ENCODE measurements at places on chromosomes 13 and 19.

DNA sequence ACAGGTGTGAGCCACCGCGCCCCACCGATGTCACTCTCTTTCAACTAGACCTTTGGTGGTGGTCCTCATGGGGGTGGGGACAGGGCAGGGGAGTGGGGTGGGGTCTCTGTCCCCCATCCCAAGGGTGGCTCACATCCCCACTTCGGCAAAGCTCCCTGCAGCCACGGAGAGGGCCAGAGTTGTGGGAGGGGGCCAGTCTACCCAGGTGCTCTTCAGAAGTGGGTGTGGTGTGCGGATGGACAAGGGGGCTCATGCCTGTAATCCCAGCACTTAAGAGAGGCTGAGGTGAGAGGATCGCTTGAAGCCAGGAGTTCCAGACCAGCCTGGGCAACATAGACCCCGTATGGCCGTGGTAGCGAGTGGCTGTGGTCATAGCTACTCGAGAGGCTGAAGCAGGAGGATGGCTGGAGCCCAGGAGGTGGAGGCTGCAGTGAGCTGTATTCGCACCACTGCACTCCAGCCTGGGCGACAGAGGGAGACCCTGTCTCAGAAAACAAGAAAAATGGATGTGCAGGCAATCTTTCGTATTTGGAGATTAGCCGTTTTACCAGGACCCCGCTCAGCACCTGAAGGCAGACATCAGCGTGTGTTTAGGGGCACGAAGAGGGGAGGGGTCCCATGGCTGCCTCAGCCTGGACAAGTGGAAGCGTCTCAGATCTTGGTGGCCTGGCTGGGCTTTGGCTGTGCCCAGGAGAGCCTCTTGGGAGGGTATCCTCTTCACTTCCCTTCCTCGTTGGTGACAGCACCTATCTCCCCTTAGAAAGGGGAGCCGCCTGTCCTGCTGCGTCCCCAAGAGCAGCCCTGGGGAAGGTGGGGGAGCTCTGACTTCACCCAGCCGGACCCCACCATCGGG is 846 bp downstream of the TGFBR3L start:
- no peak for DNase-seq

- no peak for DNase-seq
These were observed 29.7 kb downstream of the LATS2 start for GRCh38 chr13:21031594-21032275.

- no peak for DNase-seq
These were observed 4.8 kb upstream of the MYH14 start for GRCh38 chr19:50198431-50199258.

GRCh38 chr19:41324921-41325639 is 15.1 kb downstream of the CCDC97 start:
- no peak for DNase-seq

GRCh38 chr19:19595171-19595701 is 23.3 kb downstream of the PBX4 start:
- DNase-seq = no peak

DNA sequence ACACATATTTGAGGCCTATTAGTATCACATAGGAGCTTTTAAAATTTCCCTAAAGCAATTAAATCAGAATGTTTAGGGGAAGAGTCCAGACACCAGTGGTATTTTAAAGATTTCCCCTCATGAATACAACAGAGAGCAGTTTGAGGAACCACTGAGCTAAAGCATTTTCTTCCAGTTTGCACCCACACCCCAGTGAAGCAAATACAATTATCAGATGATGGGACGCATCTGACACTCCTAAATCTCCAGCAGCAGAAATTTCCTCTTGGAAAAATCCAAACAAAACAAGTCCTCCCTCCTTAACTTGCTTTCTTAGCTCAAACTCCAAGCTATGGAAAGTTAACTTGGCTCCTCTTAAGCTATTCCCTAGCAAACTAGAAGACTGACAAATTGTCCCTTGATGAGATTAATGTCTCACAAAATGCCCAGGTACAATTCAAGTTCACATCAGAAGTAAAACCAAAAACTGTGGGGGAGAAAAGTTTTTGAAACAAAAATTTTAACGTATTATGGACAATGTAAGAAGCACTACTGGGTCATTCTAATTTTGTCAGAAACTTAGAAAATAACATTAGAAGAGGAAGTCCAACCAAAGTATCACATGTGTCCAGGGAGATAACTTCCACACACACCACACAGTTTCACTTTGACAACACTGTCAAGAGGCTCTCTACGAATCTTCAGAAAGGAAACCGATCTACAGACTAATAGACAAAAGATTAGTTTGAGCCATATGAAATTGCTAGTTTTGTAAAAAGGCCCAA is 74.1 kb downstream of the ABCC4 start:
- DNase-seq = no peak

DNA sequence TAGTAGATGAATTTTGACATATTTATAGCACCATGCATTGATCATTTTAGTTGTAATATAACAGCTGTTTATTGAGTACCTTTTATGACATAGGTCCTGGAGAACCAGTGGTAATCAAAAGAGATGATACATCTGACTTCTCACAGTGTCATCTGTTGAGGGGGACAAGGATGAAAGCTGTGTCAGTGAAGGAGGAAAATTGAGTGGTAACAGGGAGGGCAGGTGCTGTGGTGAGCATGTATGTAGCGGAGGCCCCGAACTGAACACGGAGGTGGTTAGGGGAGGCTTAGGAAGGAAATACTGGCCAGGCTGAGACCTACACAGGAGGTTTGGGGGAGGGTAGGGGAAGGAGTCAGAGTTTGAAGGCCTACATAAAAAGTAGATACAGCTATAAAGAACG is 199.7 kb downstream of the GGACT start:
- no peak for DNase-seq

GRCh38 chr13:89571676-89572075 is 1775.8 kb upstream of the MIR17HG start:
- DNase-seq = no peak

DNA sequence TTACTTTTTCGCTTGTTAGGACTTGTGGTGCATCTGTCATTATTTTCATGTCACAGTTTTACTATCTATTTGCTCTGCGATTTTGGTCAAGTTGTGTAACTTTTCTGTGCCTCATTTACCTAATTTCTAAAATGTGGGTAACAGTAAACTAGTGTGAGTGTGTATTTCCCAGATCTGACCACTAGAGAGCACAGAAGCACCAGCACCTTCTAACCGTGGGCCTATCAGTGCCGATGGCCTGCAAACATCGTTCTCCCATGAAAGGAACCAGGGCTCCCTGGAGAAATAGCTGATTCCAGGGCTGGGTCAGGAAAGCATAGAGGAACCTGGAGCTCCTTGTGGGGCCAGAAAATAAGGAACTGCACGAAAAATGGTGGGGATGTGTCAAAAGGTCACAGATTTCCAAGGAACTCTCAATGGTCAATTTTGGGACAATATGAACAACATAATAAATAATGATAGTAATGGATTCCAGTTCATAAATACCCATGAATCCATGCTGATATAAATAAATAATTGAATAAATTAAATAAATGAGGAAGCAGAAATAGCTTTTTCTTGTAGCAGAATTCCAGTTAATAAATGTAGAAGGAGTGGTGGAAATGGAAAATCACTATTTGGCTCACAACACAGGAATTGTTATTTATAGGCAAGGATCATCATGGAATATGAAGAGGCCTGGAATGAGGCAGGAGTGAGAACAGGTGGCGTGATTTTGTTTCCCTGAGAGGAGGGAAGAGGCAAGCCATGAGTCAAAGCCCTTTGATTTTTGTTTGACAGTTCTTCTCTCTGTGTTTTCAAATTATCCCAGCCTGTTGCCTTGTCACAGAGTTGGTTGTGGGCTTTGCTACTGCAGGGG is 31.1 kb downstream of the CEACAM8 start:
- no peak for DNase-seq

GRCh38 chr19:49559928-49560327 is 20.4 kb downstream of the NOSIP start:
- no peak for DNase-seq

DNA sequence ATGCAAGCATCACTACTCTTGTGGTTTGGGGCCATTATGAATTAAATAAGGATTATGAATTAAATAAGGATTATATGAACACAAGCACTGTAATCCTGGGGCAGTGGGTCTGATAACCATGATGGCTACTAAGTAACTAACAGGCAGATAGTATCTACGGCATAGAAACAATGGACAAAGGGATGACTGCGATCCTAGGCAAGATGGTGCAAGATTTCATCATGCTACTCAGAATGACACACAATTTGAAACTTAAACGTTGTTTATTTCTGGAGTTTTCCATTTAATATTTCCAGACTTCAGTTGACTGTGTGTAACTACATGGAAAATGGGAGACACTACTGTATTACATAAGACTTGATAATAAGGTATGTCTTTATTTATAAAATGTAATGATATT is 15.1 kb downstream of the KCNRG start:
- DNase-seq = no peak

DNA sequence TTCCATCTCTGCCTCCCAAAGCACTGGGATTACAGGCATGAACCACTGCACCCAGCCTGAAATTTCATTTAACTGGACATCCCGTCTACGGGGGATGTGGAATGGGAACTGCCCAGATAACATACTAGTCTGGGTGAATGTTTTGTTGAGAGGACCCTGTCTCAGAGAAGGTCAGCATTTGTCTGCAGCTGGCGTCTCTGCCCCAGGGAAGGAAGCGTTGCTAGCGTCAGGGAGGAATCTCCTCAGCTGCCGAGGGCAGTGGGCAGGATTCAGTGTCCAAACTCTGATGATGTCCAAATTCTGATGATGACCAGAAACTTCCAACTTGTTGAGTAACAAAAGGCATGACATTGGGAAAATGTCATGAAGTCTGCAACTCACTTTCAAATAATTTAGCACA is 3.1 kb downstream of the NXNL1 start:
- DNase-seq = no peak

DNA sequence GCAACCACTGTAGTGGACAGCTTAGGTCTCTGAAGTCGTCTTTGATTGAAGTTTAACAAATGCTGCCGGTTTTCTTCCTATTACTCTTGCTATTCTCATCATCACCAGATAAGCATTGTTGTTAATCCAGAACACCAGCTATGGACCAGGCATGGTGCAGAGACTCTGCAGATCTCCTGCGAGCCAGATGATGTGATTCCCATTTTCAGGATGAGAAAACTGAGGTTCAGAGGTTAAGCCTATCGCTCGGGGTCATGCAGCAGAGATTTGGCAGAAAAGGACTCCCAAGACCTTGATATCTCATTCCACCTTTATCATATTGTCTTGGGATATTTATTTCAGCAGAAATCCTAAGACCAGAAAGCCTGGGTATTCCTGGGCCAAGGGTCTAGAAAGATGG is 16.5 kb upstream of the CABP5 start:
- DNase-seq = no peak

- no peak for DNase-seq
These were observed 90.9 kb upstream of the TRPC4 start for GRCh38 chr13:37960427-37960826.

DNA sequence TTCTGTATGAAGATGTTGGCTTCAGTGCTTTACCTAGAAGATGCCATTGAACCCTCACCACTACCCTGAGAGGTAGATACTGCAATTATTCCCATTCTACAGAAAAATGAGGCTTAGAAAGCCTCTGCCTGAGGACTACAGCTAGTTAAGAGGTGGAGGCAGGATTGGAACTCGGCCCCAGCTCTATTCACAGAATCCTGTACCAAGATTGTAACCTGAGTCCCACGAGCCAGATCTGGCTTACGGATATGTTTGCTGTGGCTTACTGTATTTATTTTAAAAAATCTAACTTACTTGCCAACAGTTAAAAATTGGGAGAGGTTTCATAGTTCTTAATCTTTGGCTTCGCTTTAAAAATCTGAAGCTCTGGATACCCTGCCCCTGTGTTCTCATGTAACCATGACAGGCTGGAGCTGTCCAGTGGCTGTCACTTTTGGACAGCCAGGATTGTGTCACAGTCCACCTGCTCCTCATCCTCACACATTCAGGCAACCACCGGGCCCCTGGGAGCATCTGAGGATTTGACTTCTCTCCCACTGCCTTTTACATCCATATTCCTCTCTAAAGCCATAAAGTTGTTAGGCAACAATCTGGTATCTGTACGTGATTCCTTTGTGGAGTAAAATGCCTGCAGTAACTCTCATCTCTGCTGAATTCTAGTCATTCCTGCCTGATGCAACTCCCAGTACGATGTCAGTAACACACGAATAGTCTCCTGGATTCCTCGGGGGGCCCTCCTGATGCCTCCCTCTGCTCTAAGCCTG is 160.8 kb upstream of the SERP2 start:
- no peak for DNase-seq

GRCh38 chr19:31261019-31261602 is 88.1 kb downstream of the TSHZ3 start:
- no peak for DNase-seq

- no peak for DNase-seq
These were observed 11.8 kb downstream of the CCDC97 start for GRCh38 chr19:41321600-41322270.

GRCh38 chr19:3603121-3603811 is 3.4 kb downstream of the TBXA2R start:
- no peak for DNase-seq

GRCh38 chr13:37615276-37615675 is 16.7 kb upstream of the POSTN start:
- DNase-seq = no peak

GRCh38 chr19:2249880-2250765 is 1.0 kb downstream of the AMH start:
- DNase-seq = no peak

- DNase-seq = no peak
These were observed 795 bp upstream of the ABCA7 start for GRCh38 chr19:1038978-1039645.

DNA sequence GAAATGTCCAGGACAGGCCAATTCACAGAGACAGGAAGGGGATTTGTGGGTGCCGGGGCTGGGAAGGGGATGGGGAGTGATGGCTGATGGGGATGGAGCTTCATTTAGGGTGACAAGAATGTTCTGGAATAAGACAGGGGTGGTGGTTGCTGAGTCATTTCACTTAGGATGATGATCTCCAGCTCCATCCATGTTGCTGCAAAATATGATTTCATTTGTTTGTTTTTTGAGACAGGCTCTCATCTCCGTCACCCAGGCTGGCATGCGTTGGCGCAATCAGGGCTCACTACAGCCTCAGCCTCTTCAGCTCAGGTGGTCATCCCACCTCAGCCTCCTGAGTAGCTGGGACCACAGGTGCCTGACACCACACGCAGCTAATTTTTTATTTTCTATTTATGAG is 3.1 kb upstream of the JSRP1 start:
- DNase-seq = no peak

DNA sequence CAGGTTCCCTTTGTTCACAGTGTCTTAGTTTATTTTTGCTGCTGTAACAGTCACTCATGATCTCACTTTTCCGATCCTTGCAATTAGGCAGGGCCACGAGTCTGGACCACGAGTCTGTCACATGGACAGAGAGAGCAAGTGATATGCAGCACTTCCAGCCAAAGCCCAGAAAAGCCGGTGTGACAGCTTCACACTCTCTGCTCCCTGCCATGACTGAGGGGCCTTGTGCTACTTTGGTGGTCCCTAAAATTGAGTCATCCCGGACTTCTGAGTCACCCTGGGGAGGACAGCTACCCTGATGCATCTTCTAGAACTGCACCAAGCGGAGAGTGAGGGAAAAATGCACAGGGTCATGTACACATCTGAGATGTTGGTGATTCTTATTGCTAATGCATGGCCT is 179.6 kb downstream of the EFNB2 start:
- no peak for DNase-seq

Data from activated CD8-positive, alpha-beta memory T cell treated with anti-CD3 and anti-CD28 coated beads for 1 hour (primary cell).